ENCODE measurements at places on chromosomes 3 and 15. TPM values are rescaled to one million over a fixed set of nuclear protein-coding genes. Genes with fewer than 3 reads are reported as not detected.

Gene HCLS1
- 0.94 TPM for total RNA-seq

Gene GABRG3
- total RNA-seq: not detected

Gene FOXB1
- total RNA-seq: not detected

Gene SERPINI2
- not detected for total RNA-seq

Gene ADGRG7
- not detected for total RNA-seq

Gene LNP1
- total RNA-seq: 1.7 TPM

DNA sequence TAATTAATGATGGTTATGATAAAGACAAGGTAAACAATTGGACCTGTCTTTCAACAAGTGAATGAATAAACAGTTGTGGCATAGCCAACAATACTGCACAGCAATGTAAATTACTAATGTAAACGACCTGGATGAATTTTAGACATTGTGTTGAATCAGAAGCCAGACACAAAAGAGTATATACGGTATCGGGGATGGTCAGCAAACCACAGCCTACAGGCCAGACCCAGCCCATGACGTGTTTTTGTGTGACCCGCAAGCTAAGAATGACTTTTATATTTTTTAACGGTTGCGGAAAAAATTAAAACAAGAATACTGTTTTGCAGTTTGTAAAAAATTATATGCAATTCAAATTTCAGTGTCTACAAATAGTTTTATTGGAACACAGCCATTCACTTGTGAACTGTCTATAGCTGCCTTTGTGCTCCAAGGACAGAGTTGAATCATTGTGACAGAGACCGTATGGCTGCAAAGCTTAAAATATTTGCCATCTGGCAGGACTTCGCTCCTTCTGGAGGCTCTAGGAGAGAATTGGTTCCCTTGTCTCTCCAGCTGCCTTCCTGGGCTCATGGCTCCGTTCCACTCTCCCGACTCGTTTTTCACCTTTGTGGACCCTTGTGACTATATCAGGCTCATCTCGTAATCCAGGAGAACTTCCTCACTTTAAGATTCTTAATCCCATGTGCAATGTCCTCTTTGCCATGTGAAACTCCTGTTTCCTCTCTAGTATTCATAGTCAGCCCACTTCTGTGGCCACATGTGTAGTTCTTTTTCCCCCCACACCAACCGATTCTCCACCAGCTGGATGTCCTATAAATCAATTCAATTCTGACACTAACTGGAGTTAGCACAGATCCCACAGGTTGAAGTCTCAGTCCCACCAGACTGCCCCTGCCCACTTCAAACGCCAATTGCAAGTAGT lies 72.7 kb downstream of the CMTM8 start:
- no peak for DNase-seq

GRCh38 chr3:138888560-138888959 lies 53.8 kb upstream of the PIK3CB start:
- no peak for DNase-seq

- peak; percentile 65 for DNase-seq
Observed at GRCh38 chr3:37072892-37073291, 79.6 kb downstream of the MLH1 start.

DNA sequence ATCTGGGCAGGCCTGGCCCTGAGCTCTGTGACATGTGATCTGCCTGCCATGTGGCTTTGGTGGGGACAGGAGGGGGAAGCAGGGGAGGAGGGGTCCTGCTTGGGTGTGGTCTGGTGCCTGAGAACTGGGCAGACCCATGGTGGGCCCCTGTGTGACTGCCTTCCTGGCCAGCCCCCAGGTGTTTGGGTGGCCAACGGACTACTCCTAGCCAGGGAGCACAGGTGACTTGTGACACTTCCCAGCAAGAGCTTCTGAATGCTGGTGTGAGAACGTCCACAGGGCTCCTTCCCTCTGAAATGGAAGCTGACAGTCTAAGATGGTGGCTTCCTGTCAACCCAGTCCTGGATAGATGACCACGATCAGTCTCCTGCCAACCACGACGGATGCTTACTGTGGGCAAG lies 136.1 kb upstream of the MEF2A start:
- no peak for DNase-seq

DNA sequence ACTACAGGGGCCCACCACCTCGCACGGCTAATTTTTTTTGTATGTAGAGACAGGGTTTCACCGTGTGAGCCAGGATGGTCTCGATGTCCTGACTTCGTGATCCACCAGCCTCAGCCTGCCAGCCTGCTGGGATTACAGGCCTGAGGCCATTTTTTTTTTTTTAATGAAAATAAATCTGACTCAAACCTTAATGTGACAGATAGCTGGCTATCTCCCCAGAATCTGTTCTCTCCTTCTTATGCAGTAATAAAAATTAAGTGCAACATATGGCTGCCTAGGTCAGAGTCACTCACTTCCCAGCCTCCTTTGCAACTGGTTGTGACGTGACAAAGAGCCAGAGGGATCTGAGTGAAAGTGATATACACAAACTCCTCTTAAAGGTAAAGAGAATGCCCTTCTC lies 53.0 kb downstream of the ZNF148 start:
- peak; percentile 55 for DNase-seq

DNA sequence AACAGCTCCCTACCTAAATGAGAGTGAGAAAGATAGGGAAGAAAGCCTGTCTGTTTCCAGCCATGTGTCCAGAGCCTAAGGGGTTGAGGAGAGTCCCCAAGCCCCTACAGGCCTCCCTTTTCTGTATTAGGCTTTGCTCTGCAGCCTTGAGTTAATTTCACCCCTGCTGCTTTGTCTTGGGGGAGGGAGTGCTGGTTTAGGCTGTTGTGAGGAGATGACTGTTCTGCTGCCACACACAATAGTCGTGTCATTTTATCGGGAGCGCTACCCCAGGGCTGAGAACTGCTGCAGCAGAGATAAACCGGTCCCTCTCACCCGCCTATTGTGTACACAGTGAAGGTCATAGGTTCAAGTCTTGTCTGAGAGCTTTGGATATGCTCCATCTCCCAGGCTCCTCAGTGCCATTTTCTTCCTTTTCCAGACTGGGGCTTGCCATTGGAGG lies 1.4 kb downstream of the ZNF609 start:
- DNase-seq: peak; percentile 15

- DNase-seq: no peak
Observed at GRCh38 chr3:155714295-155714718, 30.6 kb downstream of the PLCH1 start.

DNA sequence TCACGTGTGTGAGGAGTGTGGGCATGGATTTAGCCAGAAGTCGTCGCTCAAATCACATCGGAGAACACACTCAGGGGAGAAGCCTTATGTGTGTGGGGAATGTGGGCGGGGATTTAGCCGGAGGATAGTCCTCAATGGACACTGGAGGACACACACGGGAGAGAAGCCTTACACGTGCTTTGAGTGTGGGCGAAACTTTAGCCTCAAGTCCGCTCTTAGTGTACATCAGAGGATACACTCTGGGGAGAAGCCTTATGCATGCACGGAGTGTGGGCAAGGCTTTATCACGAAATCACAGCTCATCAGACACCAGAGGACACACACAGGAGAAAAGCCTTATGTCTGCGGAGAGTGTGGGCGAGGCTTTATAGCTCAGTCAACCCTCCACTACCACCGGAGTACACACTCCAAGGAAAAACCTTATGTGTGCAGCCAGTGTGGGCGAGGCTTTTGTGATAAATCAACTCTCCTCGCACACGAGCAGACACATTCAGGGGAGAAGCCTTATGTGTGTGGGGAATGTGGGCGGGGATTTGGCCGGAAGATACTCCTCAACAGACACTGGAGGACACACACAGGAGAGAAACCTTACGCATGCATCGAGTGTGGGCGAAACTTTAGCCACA lies 28.1 kb downstream of the ZNF589 start:
- DNase-seq: no peak

GRCh38 chr3:39148435-39149058 lies 4.8 kb downstream of the CSRNP1 start:
- DNase-seq: no peak

DNA sequence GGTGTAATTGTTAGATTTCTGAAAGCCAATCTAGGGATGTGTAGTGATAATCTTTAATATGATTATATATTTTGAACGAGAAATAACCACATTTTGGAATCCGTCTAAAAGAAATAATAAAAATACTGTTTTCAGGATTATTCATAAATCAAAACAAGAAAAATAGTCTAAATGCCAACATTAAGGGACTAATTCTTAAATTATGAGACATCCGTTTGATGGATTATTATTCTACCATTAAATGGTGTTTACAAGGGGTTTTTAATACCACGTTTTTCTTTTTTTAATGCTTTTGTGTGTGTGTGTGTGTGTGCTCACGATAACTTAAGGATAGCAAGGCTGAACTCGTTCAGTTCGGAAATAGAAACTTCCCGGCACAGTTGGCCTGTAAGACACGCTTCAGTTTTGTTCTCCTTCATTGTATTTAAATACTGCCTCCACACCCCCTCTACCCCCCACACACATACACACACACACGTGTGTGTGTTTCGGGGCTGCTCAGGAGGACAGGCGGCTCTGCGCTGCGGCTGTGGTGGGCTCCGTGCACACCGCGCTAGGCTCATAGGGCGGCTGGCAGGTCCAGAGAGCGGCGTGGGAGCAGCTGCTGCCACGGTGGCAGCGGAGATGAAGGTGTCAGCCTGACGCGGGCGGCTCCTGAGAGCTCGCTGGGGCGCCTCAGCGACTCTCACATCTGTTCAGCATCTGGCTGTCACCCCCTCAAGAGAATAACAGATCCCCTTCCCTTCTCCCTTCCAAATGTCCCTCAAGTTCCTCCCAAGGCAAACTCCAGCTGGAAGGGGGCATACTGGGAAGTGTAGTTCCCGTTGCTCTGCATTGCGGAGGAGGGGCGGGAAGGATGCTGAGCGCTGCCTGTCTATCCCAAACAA lies 23.0 kb upstream of the ANP32A start:
- no peak for DNase-seq

- peak; percentile 76 for DNase-seq
Observed at GRCh38 chr3:4421121-4421520, 45.9 kb downstream of the SUMF1 start.

- peak; percentile 28 for DNase-seq
Observed at GRCh38 chr15:80619680-80620079, 75.4 kb upstream of the ABHD17C start.

- no peak for DNase-seq
Observed at GRCh38 chr15:29352402-29352801, 82.8 kb upstream of the NSMCE3 start.

GRCh38 chr3:61646851-61647525 lies 85.6 kb downstream of the PTPRG start:
- no peak for DNase-seq

DNA sequence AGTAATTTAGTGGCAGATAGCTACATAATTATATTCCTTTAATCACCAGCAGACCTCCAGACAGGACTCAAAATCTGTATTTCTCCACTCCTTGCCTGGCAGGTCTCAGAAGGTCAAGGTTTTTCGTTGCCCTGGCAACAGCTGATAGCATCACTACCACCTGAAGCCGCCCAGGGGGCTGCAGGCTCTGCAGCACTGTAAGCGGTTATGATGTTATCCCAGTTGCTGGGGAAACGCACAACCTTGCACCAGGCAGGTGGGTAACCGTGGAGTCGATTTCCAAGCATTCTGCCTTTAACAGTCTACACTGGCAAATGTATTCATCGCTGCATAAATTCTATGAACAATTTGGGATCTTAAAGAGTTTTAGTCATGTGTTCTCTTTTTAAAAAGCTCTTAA lies 756.3 kb downstream of the NTRK3 start:
- no peak for DNase-seq

GRCh38 chr15:63494408-63494807 lies 10.0 kb upstream of the USP3 start:
- no peak for DNase-seq

GRCh38 chr3:80889535-80889934 lies 871.9 kb downstream of the GBE1 start:
- no peak for DNase-seq

All from HFFc6 (cell line).